ENCODE measurements at places on chromosomes 2 and 18. TPM values are rescaled to one million over a fixed set of nuclear protein-coding genes. Genes with fewer than 3 reads are reported as not detected.

DNA sequence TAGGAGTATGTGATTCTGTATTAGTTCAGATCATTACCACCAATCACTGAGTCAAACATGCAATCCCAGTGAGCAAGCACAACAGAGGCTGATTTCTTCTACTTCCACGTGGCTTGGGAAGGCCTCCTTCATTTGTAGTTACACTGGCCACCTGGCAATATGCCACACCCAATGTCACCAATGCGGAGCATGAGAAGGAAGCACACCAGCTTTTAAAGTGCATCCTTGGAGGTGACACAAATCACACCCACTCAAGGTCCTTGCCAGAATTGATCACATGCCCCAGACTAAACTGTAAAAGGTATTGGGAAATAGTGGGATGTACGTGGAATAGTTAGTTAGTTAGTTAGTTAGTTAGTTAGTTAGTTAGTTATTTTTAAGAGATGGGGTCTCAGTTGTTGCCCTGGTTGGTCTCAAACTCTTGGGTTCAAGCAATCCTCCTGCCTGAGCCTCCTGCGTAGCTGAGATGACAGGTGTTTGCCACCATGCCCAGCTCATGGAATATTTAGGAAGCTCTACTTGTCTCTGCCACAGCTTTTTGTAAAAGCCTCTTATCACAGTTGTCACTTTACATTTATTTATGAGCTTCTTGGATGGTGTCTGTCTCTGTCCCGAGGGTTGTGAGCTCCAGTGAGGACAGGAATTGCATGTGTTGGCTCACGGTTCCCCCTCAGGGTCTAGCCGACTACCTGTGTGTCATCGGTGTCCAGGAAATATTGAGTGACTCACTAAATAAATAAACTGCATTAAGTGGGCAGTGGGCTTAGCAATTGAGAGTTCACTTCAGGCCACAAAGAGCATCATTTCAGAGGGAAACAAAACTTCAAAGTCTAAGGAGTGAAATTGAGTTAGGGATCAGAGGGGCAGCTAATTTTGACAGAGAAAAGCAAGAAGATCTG lies 28.1 kb upstream of the CAB39 start:
- no peak overlapping the region for H3K4me3 ChIP-seq
- no peak for DNase-seq
- no peaks in the 10 kb centered on the region for H3K4me1 ChIP-seq
- no peaks in the 10 kb centered on the region for H3K36me3 ChIP-seq

DNA sequence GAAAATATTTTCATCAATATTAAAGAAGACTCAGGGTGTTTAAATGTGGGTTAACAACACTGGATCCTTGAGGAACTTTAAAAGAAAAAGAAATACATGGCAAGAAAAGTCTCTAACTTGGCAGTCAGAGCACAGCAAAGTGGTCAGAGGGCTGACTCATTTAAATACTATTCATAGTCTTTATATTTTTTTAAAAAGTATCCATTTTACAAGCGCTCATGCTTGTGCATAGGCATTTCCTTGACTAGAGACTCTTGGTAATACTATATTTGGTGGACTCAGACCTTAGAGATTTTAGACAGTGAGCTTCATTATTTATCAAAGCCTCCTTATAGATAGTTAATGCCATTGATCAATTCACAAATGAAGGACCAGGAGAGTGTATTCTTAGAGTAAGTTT lies 110.2 kb downstream of the ABCA12 start:
- H3K4me1 ChIP-seq: no peaks in the 10 kb centered on the region
- no peak overlapping the region for H3K4me3 ChIP-seq
- no peak overlapping the region for H3K27ac ChIP-seq
- no peaks in the 10 kb centered on the region for H3K36me3 ChIP-seq
- H3K27me3 ChIP-seq: no peaks in the 10 kb centered on the region

The GPR75 gene
- total RNA-seq: 4.0 TPM

DNA sequence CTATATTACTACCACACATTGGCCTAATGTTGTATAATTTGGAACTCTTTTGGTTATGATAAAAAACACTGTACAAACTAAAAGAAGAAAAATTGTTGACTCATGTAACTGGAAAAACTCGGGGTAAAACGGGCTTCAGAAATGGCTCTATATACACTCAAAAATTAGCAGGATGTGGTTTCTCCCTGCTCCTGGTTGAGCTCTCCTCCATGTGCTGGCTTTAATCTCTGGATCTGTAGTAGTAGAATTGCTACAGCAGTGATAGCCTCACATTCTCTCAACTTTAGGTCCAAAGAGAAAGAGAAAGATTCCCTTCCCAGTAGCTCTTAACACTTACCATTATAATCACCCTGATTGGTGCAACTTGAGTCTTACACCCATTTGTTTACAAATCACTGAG lies 274.9 kb upstream of the GALNT5 start:
- no peaks in the 10 kb centered on the region for H3K36me3 ChIP-seq
- DNase-seq: no peak
- H3K27me3 ChIP-seq: no peaks in the 10 kb centered on the region
- H3K4me3 ChIP-seq: no peak overlapping the region

DNA sequence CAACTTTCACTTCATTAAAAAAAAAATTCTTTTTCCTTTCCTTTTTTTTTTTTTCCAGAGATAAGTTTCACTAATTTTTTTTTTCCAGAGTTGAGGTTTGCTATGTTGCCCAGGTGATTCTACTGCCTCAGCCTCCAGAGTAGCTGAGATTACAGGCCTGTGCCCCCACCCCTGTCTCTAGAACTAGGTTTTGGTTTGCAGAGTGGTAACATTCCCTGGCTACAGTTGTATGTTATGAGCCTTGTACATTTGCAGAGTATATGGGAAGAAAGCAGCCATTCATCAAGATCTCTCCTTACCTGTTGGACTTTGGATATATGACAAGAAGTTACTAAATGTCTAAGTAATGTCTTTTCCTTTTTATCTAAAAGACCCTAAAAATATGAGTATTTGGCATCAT lies 298.4 kb downstream of the MYCN start:
- no peaks in the 10 kb centered on the region for H3K36me3 ChIP-seq
- H3K4me1 ChIP-seq: no peaks in the 10 kb centered on the region
- no peak for DNase-seq
- H3K4me3 ChIP-seq: no peak overlapping the region

GRCh38 chr2:84152462-84152861 lies 306.6 kb downstream of the SUCLG1 start:
- no peaks in the 10 kb centered on the region for H3K36me3 ChIP-seq
- H3K27me3 ChIP-seq: no peaks in the 10 kb centered on the region
- no peak overlapping the region for H3K27ac ChIP-seq
- DNase-seq: no peak
- no peaks in the 10 kb centered on the region for H3K4me1 ChIP-seq

The USP37 gene
- 30.7 TPM for total RNA-seq

- no peak overlapping the region for H3K4me3 ChIP-seq
- no peaks in the 10 kb centered on the region for H3K4me1 ChIP-seq
- H3K36me3 ChIP-seq: no peaks in the 10 kb centered on the region
- H3K27ac ChIP-seq: no peak overlapping the region
Observed at GRCh38 chr18:42514512-42514911, 559.5 kb downstream of the PIK3C3 start.

The CREG2 gene
- total RNA-seq: not detected

DNA sequence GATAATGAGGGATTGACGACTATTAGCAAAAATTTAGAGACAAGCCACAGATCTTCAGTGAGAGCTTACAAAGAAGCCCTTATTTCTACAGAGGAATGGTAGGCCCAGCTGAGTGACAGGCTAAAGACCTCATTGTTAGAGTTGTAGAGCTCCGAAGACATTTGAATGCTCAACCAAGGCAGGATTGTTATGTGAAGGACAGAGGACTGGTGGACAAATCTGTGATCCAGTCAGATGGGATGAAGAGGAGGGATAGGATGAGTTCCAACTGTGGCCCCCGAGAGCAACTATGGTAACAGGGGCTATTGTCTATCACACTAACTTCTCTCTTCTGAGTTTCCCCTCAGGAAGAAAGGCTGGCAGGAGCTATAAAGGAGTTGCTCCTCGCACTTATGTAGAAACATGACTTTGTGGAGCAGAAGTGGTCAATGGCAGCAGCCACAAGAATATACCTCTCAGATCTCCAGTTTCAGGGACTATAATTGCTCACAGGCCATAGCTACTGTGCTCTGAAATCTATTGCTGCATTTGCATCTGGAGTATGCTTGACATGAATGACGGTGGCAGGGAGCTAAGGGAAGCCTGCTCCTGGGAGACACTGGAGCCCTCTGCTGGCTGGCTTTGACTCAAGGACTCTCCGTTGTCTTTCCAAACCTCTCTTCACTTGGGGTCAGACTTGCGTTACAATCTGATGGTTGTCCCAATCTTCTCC lies 50.3 kb upstream of the GREB1L start:
- no peak overlapping the region for H3K27ac ChIP-seq
- no peaks in the 10 kb centered on the region for H3K4me1 ChIP-seq
- H3K4me3 ChIP-seq: no peak overlapping the region
- no peaks in the 10 kb centered on the region for H3K36me3 ChIP-seq
- no peaks in the 10 kb centered on the region for H3K27me3 ChIP-seq

DNA sequence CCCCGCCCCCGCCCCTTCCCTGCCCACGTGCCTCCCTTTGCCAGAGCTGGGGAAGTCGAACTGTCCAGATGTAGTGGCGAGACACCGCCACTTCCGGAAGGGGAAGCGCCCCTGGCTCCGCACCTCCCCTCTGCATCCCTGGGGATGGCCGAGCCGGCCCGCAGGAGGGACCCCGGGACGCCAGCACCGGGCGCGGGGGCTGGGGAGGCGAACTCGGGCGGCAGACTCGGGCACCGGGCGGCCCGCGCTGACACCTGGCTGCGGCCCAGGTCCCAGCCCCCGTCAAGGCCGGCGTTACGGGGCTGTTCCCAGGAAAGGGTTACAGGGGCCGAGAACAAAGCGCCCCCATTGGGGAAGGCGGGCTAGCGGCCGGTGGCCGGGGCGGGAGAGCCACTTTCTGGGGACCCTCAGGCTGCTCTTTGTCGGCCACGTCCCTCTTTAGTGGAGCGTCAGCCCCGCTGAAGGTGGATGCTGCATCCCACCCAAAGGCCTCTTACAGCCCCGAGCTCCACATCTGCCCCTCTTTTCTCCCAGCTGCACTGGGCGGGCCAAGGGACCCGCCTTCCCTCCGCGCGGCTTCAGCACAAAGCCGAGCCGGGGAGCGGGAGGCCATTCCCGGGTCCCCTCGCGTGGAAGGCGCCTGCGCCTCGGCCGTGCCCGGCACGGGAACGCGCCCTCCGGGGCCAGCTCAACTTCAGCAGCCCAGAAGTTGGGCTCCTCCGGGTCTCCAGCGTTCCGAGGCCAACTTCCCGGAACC lies 1.3 kb downstream of the SDC1 start:
- H3K27me3 ChIP-seq: peaks cover 6% of the 10 kb centered on the region
- H3K4me3 ChIP-seq: peak overlapping the region; percentile 46
- peak overlapping the region; percentile 87 for H3K27ac ChIP-seq
- peak; percentile 63 for DNase-seq
- H3K4me1 ChIP-seq: peaks cover 10% of the 10 kb centered on the region

GRCh38 chr18:57445488-57446319 lies 10.5 kb downstream of the ONECUT2 start:
- no peaks in the 10 kb centered on the region for H3K36me3 ChIP-seq
- H3K4me3 ChIP-seq: no peak overlapping the region
- H3K27me3 ChIP-seq: peaks cover 26% of the 10 kb centered on the region

DNA sequence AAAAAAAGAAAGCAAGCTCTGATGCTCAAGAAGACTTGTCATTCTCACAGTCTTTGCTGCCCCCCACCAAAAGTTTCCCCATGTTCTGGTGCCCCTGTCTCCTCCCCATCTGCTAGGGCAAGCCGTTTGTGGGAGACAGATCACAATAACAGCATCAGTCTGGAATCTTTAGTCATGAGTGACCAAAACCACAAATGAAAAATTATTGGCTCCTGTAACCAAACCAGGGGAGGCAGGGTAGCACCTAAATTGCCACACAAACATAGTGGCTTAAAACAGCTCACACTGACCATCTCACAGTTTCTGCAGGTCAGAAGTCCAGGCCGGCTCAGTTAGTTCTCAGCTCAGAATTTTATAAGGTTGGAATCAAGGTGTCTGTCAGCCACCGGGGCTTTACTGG lies 9.1 kb upstream of the B3GNT7 start:
- DNase-seq: no peak
- H3K36me3 ChIP-seq: no peaks in the 10 kb centered on the region
- H3K4me3 ChIP-seq: no peak overlapping the region
- H3K4me1 ChIP-seq: no peaks in the 10 kb centered on the region
- no peaks in the 10 kb centered on the region for H3K27me3 ChIP-seq

GRCh38 chr2:101473911-101474701 lies 806 bp downstream of the RFX8 start:
- no peak overlapping the region for H3K4me3 ChIP-seq
- H3K27me3 ChIP-seq: peaks cover 4% of the 10 kb centered on the region
- H3K27ac ChIP-seq: peak overlapping the region; percentile 73
- peaks cover 3% of the 10 kb centered on the region for H3K4me1 ChIP-seq

The RSAD2 gene
- total RNA-seq: 7.0 TPM

The TPRKB gene
- 21.5 TPM for total RNA-seq

- H3K27ac ChIP-seq: no peak overlapping the region
- H3K4me3 ChIP-seq: no peak overlapping the region
- no peaks in the 10 kb centered on the region for H3K4me1 ChIP-seq
- no peak for DNase-seq
- no peaks in the 10 kb centered on the region for H3K27me3 ChIP-seq
Observed at GRCh38 chr2:60510713-60511112, 42.7 kb downstream of the BCL11A start.

DNA sequence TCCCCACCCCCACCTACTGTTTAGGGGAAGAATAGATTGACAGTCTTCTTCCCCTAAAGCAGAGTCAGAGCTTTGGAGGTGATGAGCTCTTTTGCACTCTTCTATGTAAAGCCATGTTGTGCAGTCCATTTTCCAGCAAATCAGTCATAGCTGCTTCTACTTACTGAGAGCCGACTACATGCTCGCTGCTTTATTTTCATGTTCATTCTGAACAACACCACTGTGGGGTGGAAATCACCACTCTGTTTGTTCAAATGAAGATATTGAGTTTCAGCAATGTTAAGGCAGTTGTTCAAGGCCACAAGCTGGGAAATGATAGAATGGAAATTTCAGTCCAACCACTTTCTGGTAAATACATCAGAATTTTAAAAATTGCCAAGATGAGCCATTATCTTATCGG lies 88.3 kb downstream of the INSIG2 start:
- no peaks in the 10 kb centered on the region for H3K4me1 ChIP-seq
- no peak overlapping the region for H3K4me3 ChIP-seq
- no peak for DNase-seq
- no peaks in the 10 kb centered on the region for H3K36me3 ChIP-seq

GRCh38 chr2:188122985-188123384 lies 168.7 kb upstream of the GULP1 start:
- no peak for DNase-seq
- H3K27me3 ChIP-seq: no peaks in the 10 kb centered on the region
- H3K4me3 ChIP-seq: no peak overlapping the region
- no peak overlapping the region for H3K27ac ChIP-seq
- no peaks in the 10 kb centered on the region for H3K36me3 ChIP-seq
- no peaks in the 10 kb centered on the region for H3K4me1 ChIP-seq

DNA sequence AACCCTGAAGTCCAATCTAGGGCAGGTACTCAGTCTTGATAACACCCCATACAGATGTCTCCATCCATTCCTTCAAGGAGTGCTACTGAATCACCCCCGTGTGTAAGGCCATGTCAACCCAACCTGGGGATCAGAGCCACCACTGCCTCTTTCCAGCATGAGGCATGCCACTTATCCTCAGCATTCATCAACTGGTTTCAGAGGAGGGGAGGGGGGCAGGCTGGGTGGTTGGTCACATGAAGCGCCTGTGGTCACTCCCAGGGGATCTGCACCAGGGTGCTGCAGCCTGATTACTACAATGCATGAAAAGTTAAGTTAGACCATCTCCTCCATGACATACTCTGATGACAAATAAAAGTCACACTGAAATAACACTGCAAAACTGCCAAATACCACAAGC lies 65.0 kb downstream of the UXS1 start:
- no peak overlapping the region for H3K4me3 ChIP-seq
- no peak overlapping the region for H3K27ac ChIP-seq
- no peaks in the 10 kb centered on the region for H3K27me3 ChIP-seq
- H3K36me3 ChIP-seq: no peaks in the 10 kb centered on the region
- DNase-seq: no peak

The EVX2 gene
- not detected for total RNA-seq
